ENCODE measurements at places on chromosomes 4 and X.

DNA sequence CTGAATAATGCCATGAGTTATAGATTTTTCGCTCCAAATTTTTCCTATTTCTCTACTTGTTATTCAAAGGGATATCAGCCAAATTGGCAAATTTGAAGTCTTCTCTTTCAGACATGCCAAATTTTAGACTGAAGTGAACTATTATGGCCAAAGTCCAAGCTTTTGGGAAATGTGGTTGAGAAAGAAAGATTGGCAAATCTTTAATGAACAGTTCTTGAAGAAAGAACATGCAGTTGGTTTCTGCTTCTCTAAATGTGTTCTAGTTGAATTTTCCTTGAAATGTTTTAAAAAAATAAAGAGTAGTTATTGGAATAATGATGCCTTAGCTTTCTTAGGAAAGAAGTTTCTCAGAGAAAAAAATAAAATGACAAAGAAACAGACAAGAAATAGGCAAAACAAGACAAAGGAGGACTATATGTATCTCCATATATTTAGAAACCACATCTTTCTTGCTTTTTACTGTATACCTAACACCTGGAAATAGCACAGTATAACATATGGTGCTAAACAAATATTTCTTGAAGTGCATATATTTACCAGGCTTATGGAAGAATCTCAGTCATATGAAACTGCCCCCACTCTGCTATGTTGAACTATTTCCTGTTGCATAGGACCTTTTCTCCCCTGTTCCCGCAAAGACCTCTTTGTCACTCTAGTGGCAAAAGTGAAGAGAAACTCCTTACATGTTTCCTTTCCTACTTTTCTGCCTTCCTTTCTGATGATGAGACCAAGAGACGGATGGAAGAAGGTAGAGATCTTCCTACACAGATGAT, 250.0 kb downstream of the ARHGAP24 start:
- no peak for DNase-seq

DNA sequence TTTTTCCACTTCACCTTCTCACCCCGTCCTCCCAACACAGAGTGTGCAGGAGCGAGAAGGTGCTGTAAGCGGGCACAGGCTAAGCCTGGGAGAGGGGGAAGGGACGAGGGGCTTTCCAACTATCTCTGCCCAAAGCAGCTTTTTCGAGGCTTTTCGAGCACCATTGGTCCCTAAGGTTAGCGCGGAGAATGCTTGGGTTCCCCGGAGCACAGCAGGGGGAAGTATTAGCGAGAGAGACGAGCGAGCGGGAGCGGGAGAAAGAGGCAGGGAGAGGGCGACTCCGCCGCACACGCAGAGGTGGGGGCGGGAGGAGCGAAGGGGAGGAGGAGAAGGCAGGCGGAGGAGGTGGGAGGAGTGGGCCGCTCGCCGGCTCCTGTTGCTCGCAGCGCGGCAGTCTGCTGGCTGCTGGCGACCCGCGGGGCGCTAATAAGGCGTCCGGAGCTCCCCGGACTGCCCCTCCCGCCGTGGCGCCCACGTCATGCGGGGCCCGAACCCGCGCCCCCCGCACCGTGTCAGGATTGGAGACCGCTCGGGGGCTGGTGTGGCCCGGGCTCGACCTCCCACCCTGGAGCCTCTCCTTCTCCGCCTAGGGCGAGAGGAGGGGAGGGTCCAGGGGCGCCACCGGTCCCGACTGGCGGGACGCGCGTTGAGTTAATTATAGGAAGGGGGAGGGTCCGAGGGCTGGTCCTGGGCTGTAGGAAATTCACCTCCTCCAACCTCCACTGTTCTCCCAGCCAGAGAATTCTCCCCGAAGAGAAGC, at the start of gene ADAMTS3:
Gene ADAMTS3 (minus strand): TSS at position 263 of the 760 bp plus-strand sequence. CDS start 459 bp downstream, outside the sequence.
- no peak for DNase-seq

DNA sequence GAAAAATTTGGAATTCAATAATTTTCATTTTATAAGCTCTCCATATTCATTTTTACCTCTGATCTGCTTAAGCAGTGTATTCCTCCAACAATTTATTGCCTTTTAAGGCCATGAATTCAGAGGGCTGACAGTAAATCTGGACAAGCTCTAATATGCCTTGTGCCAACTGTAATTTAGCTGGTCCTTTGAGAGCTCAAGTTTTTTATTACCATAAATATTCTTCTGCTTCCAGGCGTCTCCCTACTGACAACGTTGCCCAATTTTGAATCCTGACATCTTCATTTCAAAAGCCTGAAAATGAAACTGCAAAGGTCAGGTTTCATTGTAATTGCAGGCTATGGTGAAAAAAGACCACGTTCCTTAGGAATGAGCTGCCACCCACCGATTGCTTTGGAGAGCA, 95.8 kb upstream of the GEMIN8 start:
- DNase-seq: no peak

GRCh38 chr4:25110527-25111329, 49.5 kb downstream of the SEPSECS start:
- DNase-seq: no peak

- DNase-seq: no peak
These were observed 390.7 kb upstream of the ADGRL3 start for GRCh38 chr4:60809486-60809800.
